ENCODE measurements at places on chromosomes 6 and 20. TPM values are rescaled to one million over a fixed set of nuclear protein-coding genes. Genes with fewer than 3 reads are reported as not detected.

GRCh38 chr6:52881662-52881995, 27.9 kb downstream of the GSTA3 start:
- no peak for DNase-seq

- peak; percentile 26 for DNase-seq
Observed at GRCh38 chr6:155130161-155130853, 133.5 kb upstream of the CLDN20 start.

DNA sequence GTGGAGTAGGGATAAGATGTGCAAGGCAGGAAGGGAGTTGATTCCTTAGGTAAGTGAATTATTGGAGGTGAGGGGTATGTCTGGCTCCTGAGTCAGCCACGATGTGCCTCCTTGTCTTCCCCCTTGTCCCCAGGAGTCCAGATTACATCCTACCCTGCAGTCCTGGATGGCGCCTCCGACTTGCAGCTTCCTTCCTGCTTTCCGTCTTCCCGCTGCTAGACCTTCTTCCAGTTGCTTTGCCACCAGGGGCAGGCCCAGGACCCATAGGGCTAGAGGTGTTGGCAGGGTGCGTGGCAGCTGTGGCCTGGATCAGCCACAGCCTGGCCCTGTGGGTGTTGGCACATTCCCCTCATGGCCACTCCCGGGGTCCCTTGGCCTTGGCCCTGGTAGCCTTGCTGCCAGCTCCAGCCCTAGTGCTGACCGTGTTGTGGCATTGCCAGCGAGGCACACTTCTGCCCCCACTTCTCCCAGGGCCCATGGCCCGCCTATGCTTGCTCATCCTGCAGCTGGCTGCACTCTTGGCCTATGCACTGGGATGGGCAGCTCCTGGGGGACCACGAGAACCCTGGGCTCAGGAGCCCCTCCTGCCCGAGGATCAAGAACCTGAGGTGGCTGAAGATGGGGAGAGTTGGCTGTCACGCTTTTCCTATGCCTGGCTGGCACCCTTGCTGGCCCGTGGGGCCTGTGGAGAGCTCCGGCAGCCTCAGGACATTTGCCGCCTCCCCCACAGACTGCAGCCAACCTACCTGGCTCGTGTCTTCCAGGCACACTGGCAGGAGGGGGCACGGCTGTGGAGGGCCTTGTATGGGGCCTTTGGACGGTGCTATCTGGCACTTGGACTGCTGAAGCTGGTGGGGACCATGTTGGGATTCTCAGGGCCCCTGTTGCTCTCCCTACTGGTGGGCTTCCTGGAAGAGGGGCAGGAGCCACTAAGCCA, 4.9 kb downstream of the ABCC10 start:
- no peak for DNase-seq

DNA sequence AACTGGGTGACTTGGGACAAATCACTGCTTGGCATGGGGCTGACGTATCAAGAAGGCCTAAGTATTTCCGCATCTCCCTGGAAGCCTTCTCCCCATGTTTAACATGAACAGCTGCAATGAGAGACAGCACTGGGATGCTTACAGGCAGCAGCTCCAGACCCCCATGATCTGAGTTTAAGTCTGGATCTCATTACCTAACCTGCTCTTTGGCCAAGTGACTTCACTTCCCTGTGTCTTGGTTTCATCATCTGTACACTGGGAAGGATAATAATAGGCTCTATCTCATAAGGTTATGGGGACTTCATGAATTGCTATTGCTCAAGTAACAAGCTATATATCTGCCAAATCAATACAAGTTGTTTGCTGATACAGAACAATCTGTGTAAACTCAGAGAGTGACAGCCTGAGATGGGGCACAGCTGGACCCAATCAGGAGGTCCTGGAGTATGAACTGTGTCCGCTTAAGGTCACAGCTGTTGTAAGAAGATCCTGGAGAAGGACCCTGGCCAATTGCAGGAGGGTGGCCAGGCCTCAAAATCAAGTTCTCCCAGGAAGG, 56.0 kb downstream of the TGM2 start:
- no peak for DNase-seq

Gene TFAP2D
- total RNA-seq: not detected

Gene POPDC3
- total RNA-seq: 41.4 TPM

DNA sequence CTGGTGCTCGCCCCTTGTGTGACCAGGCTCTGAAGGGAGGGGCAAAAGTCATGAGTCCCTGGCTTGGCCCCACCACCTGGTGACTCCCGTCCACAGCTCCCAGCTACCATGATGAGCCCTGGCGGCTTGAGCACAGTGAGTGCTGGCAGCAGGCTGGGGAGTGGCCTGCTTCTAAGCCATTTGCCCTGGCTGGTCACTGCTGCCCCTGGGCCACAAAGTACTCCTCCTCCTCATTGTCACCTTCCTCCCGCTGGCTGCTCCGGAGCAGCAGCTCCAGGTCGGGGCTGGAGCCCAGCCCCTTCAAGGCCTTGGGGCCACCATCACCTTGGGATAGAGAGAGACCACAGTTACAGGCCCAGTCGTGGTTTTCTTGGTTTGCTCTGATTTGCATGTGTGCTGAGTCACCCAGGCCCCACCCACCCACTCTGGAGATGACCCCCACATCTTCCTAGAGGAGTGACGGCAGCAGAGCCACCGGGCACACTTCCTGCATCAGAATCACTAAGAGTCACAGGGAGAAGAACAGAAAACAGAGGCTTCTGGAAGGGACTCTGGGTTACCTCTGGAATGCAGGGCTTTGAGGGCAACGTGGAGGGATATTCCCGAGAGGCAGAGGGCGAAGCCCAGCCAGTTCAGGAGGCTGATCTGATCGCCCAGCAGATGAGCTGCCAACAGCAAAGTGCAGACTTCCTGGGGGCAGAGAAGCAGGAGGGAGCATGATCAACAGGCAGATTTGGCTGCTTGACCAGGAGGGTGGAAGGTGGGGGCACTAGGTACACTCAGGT, 42.1 kb upstream of the CDH22 start:
- DNase-seq: peak; percentile 40

Gene FOXA2
- 14.4 TPM for total RNA-seq

Gene VSX1
- total RNA-seq: not detected

Gene MLN
- total RNA-seq: not detected

GRCh38 chr6:30614044-30614842, 2.8 kb downstream of the PPP1R10 start:
- DNase-seq: no peak

DNA sequence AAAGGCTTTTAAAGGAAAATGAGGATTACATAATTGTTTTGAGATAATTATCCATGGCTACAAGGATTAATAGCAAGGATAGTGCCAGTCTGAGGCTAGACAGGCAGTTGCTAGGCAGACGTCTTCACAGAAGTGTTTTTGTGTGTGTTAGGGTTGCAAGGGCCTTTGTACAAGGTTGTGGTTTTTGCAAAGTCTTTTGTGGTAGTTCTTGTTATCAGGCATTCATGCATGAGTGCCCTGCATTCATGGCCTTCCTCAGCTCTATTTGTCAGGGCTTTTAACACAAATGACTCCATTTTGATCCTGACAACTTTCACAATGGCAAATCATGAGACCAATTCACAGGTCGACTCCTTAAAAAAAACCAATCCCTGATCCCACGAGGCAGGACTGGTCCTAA, 68.1 kb upstream of the TXNDC5 start:
- no peak for DNase-seq

DNA sequence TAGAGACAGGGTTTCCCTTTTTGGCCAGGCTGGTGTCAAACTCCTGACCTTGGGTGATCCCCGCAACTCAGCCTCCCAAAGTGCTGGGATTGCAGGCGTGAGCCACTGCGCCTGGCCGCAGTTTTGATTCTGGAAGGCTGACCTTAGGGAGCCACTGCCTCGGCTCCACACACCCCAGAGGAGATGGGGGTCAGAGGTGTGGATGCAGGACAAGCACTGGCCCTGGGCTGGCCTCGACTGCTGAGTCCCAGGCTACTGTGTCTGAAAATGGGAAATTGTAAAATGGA, 1.5 kb downstream of the ZBP1 start:
- DNase-seq: no peak

Gene TGM2
- total RNA-seq: 773 TPM

GRCh38 chr6:119957195-119957594, 607.6 kb upstream of the MAN1A1 start:
- no peak for DNase-seq

- DNase-seq: no peak
Observed at GRCh38 chr6:150204705-150205472, 62.0 kb downstream of the PPP1R14C start.

DNA sequence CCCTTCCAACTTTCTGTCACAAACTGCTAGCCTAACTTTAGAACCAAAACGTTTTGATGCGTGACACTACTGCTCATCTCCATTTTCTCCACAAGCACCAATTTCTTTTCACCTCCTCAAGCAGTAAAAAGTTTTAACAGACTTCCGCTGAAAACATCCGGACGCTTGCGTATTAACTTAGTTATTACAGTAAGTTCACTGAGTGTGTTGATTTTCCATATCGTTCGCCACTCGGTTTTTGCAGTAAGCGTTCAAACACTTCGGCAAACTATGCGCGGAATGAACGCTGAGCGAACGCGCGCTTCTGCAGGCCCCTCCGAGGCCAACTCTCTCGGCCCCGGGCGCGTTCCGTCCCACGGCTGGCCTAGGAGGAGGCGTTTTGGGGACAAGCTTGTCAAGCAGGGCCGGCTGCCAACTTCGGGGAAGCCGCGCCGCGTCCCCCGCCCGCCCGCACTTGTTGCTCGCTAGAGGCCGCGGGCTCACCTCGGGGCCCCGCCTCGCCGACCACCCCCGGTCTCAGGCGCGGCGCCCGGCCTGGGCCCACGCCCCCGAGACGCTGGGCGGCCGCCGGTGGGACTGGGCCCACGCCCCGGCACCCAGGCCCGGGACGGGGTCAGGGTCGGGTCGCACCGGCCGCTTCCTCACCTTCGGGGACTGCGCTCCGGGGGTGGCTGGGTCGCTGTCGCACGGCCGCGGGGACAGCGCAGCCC, 945 bp downstream of the PHF10 start:
- peak; percentile 29 for DNase-seq

DNA sequence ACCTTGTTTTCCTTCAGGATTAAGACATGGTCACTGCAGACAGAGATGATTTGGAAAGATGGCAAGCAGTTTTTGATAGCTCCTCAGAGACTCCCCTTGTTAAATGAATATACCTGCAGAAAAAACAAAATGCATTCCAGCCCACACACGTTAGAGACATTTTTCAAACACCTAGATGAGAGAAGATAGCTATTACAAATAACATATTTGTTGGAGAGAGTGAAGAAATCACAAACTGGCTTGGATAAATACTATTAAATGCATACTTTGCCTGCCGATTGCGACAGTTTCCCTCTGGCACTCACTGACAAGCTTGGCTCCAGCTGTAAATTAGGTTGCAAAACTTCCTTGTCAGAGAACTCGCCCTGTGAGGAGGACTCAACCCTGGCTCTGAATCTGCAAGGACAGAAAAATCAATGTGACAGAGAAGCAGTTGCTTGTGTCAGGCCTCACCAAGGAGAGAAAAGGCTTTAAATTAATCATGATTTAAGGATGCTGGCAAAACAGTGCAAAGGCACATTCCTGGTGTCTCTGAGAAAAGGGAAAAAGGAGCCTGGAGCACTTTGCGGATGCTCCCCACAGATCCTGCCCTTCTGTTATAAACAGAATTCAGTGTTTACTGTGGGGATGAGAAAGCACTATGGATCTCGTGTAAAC, 423.7 kb upstream of the MARCKS start:
- DNase-seq: peak; percentile 66

DNA sequence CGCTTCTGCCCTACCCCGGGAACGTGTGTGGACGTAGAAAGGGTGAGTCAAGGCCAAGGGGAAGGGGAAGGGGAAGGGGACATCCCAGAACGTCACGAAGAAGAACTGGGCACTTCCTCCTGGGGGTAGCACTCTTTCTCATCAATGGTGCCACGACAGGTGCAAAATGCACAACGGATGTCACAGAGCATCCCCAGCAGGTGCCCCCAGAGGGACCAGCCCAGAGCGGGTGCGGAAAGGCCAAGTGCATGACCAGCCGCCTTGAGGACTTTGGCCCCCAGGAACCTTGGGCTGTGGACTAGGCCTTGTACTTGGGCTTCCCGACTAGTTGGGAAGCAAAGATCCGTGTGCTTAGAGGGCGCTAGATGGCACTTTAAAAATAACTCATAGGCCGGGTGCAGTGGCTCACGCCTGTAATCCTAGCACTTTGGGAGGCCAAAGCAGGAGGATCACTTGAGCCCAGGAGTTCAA, 12.1 kb upstream of the SRC start:
- no peak for DNase-seq

Gene SOX12
- 13.8 TPM for total RNA-seq
